WTC11 (cell line): ENCODE measurements at places on chromosomes 6 and 20. TPM values are rescaled to one million over a fixed set of nuclear protein-coding genes. Genes with fewer than 3 reads are reported as not detected.

SLC26A8 gene
- total RNA-seq = 0.46 to 0.80 TPM (median 0.50 TPM) in 3 replicates

OR2J3 gene
- 0.30 TPM in 1 of 3 replicates, not detected in the others for total RNA-seq

SIGLEC1 gene
- 0.04 to 0.11 TPM in 2 of 3 replicates, not detected in the other for total RNA-seq

- no peak for DNase-seq
Observed at GRCh38 chr20:40724566-40724965, 35.5 kb upstream of the MAFB start.

DNA sequence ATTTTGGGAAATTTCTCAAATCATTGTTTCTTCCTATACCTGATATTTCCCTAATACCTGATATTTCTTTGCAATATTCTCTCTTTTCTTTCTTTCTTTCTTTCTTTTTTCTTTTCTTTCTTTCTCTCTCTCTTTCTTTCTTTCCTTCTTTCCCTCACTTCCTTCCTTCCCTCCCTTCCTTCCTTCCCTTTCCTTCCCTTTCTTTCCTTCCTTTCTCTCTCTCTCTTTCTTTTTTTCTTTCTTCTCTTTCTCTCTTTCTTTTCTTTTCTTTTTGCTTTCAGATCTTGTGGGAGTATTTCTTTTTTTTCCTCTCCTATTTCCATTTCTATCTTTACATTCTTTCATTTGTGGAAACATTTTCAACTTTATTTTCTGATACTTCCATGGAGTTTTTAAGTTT, 76.1 kb upstream of the ANKEF1 start:
- DNase-seq = no peak

- no peak for DNase-seq
Observed at GRCh38 chr6:145349950-145350510, 385.3 kb downstream of the EPM2A start.

OR2B6 gene
- total RNA-seq = not detected in 3 replicates

DNA sequence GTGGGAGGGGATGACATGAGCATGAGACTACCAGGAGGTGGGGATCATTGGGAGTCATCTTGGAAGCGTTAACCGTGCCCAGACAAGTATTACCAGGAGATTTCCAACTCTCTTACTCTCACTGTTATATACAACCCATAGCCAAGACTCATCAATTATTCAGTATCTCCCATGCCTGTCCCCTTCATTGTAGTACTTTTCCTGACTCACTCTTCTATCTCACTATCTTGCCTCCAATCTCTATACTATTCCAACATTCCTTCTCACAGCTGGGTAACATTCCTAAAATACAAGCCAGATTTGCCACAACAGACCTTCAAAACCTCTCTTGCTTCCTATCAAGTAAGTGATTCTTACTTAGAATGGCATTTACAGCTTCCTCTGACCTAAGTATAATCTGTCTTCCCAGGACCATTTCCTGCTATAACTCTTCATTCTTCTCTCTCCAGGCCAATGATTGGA, 226.3 kb upstream of the SMLR1 start:
- DNase-seq = no peak

HRH3 gene
- 2.9 to 3.4 TPM (median 3.3 TPM) in 3 replicates for total RNA-seq

GRCh38 chr6:138999949-139000725, 12.1 kb upstream of the REPS1 start:
- no peak for DNase-seq

DNA sequence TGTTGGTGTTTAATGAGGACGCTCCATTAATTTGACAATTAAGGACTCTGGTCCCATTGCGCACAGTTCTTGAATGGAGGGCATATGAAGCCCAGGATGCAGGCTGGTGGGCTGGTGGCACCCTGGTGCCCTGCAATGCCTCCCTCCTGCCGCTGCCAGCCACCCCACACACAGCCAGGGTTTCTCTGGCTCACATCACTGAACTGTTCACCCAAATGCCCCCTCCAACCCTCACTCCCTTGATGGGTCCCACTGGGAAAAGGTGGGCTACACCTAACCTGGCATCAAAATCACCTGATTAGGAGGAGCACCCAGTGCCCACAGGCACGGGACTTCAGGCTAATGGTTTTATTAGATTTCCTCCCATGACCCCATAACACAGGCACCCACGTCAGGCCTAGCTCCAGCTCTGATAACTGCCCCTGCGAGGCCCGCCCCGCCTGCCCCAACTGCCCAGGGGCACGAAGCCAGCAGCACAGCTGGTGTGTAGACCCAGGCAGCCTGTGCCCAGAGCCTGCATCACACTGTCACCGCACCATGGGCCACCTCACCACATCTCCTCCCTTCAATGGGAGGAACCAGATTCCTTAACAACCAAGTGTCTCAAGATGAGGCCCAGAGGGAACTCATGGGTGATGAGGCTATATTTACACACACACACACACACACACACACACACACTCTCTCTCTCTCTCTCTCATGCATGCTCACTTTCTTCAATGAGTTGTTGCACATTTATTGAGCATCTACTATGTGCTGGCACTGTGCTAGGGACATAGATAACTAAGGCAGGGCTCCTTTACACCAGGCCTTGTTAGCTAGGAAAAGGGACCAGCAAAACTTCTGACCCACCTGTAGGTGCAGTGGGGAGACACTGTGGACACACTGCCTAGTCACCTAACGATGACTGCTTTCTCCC, 107.3 kb downstream of the NOL4L start:
- DNase-seq = no peak

GRCh38 chr6:164897523-164898235, 411.7 kb downstream of the C6orf118 start:
- peak; percentile 14 for DNase-seq

GPR6 gene
- 0.22 TPM in 1 of 3 replicates, not detected in the others for total RNA-seq

ENPP4 gene
- total RNA-seq = 2.8 to 3.9 TPM (median 3.6 TPM) in 3 replicates

GRCh38 chr6:29263001-29263400, 38.5 kb upstream of the OR14J1 start:
- no peak for DNase-seq

JAG1 gene
- total RNA-seq = 38.3 to 45.2 TPM (median 41.6 TPM) in 3 replicates

DNA sequence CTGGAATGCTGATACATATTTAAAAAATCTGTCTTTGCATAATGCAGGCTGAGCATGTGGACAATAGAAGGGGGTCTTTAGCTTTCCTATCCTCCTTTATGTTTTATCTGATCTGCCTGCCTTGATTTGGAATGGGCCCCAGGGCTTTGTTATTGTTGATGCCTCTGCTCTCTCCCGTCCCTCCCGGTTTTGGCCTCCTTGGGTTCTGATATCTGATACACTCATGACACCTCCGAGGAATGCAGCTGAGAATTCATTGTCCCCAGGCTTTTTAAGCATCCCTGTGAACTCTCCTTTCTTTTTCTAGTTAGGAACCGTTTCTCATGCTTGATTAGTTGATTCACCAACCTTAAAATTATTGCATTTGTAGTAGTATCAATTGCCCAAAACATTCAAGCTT, 185.5 kb upstream of the RALGAPA2 start:
- peak; percentile 24 for DNase-seq

DNA sequence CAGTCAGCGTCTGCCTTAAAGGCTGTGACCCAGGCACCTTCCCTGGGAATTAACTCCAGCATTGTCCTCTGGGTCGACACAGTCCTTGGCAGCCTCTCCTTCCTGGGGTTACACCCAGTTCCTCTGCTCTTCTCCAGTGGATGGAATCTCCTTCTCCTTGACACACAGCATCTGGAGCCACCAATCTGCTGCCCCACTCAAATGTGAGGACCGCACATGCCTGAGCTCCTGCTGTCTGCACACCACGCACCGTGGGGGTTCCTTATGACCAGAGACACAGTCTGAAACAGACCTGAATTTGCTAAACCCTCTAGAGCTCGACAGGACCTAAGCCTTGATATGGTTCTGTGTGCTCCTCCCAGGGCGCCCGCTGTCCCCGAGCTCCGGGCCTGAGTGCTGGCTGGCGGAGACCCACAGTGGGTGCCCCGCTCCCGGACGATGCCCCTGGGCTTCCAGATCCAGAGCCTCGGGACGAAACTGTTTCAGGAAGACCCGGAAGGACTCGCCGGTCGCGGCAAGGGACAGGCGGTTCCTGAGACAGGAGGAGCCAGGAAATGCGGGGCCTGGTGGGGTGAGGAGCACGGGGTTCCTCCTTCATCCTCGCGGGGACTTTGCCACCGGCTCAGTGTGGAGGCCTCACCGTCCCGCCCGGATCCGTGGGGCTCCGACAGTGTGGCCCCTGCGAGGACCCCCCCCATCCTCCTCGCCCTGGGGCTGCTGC, 2.5 kb upstream of the RAET1G start:
- DNase-seq = peak; percentile 25

GRCh38 chr6:136739071-136739470, 53.2 kb downstream of the MAP3K5 start:
- DNase-seq = no peak

- no peak for DNase-seq
Observed at GRCh38 chr6:44067173-44068139, 59.8 kb downstream of the MRPL14 start.

DNA sequence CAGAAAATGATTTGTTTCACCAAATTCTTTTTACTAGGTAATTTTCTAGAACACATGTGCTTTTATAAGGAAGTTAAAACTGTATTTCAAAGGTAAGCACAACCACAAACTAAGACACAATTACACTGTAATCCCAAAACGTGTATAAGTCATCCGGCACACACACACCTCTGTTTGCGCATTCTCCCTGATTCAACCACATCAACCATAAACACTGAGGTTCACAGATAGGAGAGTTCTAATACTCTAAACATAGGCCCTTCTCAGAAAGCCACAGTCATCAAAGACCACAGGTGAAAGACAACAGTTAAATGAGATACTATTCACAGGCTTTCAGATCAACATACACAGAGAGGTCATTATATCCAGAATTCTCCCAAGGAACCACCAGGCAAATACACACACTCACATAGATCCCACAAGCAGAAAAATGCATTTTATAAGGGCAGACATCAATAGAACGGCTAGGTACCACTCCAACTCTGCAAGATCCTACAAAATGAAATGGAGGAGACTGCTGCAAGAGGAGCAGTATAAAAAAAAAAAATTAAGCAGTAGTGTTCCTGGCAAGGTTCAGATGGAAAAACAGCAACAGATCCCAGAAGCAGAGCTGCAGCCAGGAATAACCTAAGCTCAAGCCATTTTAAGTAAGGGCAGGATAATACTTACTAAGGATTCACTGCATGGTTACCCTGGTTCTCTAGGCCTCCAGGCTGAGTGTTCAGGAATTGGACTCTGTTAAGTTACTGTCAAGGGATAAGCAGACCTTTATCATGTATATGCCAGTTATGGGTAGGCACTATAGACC, 6.6 kb upstream of the FBXO9 start:
- no peak for DNase-seq

- DNase-seq = no peak
Observed at GRCh38 chr20:20102716-20103258, 50.5 kb downstream of the CFAP61 start.

DNA sequence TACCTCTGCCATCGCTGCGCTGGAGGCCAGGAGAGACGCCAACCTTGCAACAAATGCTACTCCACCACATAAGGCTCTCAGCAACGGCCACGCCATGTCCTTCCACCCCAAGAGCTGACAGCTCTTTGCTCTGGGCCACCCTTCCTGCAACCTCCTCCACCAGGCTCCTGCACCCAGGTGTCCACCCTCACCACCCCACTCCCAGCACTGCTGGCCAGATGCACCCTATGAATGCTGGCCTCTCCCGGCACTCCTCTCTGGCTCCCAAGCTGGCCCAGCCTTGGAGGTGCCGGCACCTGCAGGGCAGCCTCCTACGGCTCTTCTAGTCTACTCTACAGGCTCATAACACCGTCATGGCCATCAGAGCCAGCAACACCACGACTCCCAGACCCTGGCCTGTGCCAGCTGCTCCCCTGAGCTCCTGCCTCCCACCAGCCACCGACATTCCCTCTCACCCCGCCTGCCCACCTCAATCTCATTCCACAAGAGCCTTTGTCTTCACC, 11.2 kb downstream of the TAF4 start:
- DNase-seq = no peak

RHAG gene
- total RNA-seq = 0.30 to 0.60 TPM (median 0.31 TPM) in 3 replicates

- peak; percentile 51 for DNase-seq
Observed at GRCh38 chr20:17636523-17637412, 45.3 kb downstream of the RRBP1 start.

MICB gene
- 26.9 to 37.0 TPM (median 27.0 TPM) in 3 replicates for total RNA-seq

KCNG1 gene
- 31.2 to 34.6 TPM (median 31.6 TPM) in 3 replicates for total RNA-seq

DNA sequence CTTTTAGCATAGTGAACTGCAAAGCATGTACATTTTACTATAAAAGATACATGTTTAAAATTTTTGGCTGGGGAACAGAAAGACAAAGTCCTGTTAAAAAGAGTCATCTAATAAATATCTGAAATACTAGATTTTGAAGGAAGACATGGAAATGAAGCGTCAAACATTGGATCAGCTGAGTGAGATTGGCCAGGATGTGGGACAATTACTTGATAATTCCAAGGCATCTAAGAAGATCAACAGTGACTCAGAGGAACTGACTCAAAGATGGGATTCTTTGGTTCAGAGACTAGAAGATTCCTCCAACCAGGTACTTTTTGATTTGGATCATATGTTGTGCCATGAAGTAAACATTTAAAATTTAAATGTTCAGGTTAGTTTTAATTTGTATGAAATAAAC, 162.3 kb downstream of the UTRN start:
- no peak for DNase-seq

METTL24 gene
- 0.21 to 0.44 TPM (median 0.31 TPM) in 3 replicates for total RNA-seq

CYP39A1 gene
- 1.3 to 1.6 TPM (median 1.6 TPM) in 3 replicates for total RNA-seq

DNA sequence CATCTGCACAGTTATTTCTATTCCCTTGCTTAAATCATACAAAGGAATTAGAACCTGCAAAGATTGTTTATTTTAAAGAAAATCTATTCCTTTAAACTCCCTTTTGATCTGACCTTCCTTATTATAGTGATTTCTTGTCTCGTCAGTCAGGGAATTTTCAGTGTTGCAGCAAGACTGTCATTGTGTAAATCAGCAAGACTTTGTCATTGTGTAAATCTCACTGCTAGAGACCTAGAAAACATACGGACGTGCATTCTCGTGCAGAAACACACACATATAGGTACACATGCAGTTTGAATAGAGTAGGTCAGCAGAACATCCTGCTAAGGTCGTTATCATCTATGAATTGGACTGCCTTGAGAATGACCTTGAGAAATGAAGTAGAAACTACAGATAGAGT, 6.2 kb upstream of the SGK1 start:
- no peak for DNase-seq

DNA sequence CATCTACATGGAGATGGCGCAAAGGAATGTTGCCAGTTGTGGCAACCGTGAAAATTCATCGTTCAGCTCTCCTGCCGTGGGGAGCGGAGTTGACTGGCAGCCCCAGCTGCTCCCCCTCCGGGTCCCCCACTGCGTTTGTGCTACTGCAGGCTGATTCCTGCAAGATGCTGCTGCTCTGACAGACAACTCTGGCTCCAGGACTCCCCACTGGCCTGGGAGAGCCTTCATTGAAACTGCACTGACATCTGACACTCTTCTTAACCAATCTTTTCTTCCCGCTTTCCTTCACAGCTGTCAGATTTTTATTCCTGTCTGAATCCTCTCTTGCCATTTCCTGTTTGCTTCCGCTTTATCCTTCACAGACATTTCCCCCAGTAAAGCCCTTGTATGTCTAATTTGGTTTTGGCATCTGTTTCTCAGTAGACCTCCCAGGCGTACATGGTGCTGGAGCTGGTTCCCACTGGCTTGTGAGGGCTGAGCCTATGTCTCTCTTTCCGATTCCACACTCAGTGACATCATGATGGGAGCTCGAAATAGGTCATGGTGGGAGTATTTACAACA, 9.5 kb upstream of the ATRN start:
- DNase-seq = peak; percentile 51

IMPG1 gene
- total RNA-seq = not detected in 3 replicates
